Activated T-cell treated with anti-CD3 and anti-CD28 coated beads, Interleukin-2, amount 50 U/mL, for 48 hours (primary cell): ENCODE measurements at places on chromosomes 3 and 15.
A peak's percentile ranks its signal among the peaks of the same experiment; 100 is the strongest.

GRCh38 chr3:39651993-39652739 lies 157.2 kb upstream of the MYRIP start:
- DNase-seq, result no peak

GRCh38 chr3:5431811-5432378 lies 244.4 kb downstream of the EDEM1 start:
- DNase-seq, result no peak

DNA sequence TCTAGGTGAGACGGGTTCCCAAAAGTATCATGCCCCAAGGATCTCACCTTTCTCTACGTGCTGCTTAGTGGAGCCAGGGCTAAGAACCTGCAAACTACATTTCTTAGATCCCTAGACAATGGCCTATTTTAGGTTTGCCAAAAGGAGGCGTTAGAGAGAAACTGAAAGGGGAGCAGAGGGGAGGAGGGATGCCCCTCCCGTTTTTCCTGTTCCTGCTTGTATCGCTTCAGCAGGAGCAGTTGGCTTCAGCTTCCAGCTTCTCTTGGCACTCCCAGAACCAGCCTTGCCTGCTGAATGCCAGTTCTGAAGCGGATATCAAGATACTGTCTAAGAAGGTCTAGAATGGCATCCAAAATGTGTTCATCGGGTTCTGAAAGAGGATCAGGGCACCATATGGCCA lies 58.4 kb upstream of the ABHD17C start:
- DNase-seq, result no peak

- no peak for DNase-seq
Measured at GRCh38 chr3:15918988-15919387, 121.2 kb upstream of the ANKRD28 start.

- DNase-seq, result no peak
Measured at GRCh38 chr3:61057464-61057863, 193.8 kb downstream of the FHIT start.

DNA sequence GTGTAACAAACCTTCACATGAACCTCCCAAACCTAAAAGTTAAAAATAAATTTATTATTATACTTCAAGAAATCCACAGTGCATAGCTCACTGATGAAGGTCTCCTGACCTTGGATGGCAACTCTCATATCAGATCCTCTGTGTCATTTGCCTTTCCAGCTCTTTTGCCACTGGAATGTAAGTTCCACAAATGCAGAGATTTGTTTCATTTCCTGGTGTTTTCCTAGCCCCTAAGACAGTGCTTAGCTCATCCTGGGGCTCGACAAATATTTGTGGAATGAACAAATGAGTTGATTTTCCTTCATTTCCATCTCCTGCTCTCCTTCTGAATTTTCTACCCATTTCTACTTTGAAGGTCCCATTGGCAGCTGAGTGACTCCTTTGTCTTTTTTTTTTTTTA lies 56.0 kb downstream of the FRMD4B start:
- no peak for DNase-seq

DNA sequence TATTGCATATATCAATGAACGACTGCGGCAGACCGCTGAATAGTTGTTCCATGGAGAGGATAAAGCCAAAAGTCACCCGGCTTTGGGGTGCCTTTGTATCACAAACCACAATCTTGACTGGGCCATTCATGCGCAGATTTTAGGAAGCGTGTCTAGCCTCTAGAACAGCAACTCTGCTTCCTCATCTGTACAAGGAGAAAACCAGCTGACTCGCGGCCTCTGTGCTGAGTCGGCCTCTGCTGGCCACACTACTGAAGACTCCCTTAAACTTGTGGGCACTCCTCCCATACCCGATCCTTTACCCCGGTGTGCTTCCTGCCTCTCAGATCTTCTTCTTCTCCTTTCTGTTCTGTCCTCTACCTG lies 872 bp downstream of the DLEC1 start:
- peak; percentile 46 for DNase-seq

- DNase-seq, result no peak
Measured at GRCh38 chr15:46442901-46443590, 808.2 kb downstream of the SQOR start.

DNA sequence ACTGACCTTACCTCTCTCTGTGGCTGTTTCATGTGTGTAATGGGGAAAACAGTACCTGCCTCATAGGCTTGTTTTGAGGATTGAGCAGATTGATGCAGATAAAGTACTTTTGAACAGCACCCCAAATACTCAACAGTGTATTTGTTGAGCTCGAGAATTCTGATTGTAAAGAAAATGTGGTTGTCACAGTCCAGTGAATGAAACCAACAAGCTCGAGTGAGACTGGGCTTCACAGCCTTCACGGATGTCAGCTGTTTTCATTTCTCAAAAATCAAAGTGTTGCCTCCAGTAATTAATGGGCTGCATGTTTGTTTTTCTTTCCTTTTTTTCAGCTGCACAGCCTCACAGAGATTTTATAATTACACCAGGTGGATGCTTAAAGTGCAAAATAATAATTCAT lies 43.7 kb downstream of the PARP15 start:
- DNase-seq, result no peak

DNA sequence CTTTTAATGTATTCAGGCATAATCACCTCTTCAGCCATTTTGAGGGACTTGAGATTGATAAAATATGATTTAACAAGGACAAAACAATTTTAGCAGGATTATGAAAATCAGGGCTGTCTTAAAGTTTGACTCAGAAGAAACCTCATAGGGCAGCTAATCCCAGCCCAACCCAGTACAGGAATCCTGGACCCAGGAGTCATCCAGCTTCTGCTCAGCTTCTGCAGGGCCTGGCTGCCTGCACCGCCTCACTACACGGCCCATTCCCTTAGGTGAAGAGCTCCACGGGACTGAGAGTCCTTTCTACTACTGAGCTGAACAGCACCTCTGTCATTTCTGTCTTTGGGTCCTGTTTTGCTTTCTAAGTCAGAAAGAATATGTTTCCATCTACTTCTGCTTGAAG lies 37.5 kb downstream of the ARHGAP31 start:
- DNase-seq, result no peak

DNA sequence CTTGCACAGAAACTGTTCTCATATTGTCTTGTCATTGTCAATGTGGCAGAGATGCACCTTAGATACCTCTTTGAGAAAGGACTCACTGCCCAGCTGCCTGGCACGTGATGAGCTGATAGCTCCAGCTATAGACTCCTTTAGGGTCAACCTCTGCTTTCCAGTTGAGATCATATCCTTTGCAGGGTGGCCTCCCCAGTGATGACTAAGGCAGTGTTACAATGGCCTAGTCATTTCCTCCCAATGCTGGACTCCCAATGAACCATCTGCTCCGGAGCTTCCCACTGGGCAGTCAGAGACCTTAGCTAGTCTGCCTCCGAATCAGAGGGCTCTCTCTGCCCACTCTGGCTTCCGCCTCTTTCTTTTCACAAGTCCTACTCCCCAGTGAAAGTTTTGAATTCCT lies 79.5 kb downstream of the CHRD start:
- no peak for DNase-seq

DNA sequence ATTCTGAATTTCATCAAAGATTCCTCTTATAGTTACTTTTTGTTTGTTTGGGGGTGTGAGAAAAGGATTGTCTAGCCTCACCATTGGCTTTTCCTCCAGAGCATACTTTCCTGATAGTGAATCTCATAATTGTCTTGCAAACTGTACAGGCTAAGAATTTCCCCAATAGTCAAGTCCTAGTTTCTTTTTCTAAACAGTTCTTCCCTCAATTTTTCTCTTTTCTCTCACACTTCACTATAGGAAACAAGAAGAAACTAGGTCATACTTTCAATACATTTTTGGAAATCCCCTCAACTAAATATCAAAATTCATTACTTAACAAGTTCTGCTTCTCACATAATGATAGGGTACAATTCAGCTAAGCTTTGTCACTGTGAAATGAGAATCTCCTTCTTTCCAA lies 241.9 kb downstream of the IL20RB start:
- no peak for DNase-seq

- no peak for DNase-seq
Measured at GRCh38 chr3:10205451-10206165, 40.9 kb downstream of the IRAK2 start.

DNA sequence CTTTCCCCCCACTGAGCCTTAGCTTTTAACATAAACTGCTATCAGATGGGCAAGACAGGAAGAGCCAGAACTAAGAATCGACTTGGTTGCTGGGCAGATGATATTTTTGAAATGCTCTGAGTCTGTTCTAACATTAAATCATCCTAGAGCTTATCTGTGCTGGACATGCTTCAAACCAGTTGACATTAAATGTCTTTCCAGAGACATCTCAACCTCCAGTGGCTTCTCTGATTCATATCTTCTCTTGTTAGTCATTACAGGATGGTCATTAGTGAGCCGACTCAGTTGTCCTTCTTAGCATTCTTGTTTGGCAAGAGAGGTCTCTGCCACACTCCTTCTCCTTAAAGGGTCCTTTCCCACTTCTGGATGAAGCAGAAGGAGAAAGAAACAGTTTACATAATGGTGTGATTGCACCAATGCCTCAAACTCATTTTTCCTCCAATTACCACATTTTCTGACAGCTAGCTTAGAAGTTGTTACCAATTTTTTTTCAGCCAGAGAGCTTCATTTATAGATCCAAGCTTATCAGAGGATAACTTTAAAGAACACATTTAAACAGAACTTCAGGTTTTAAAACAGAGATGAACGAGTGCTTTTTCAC lies 21.7 kb upstream of the SYN2 start:
- DNase-seq, result no peak

DNA sequence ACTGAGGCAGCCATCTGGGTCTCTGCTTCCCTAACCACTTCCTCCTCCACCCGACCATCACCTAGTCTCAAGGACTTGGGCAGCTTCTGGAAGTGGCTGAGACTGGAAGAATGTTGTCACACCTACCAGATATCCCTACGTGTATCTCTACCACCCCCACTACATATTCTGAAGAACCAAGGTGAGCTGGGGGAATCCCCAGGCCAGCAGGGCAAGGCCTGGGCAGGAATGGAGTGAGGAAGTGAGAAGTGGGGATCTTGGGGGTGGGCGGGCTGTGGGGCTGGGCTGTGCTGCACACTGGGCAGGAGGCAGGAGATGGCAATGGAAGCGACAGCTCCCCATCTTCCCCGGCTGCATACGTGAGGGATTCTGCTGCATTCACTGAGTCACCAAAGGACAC lies 17.5 kb upstream of the ALDH1A3 start:
- no peak for DNase-seq

DNA sequence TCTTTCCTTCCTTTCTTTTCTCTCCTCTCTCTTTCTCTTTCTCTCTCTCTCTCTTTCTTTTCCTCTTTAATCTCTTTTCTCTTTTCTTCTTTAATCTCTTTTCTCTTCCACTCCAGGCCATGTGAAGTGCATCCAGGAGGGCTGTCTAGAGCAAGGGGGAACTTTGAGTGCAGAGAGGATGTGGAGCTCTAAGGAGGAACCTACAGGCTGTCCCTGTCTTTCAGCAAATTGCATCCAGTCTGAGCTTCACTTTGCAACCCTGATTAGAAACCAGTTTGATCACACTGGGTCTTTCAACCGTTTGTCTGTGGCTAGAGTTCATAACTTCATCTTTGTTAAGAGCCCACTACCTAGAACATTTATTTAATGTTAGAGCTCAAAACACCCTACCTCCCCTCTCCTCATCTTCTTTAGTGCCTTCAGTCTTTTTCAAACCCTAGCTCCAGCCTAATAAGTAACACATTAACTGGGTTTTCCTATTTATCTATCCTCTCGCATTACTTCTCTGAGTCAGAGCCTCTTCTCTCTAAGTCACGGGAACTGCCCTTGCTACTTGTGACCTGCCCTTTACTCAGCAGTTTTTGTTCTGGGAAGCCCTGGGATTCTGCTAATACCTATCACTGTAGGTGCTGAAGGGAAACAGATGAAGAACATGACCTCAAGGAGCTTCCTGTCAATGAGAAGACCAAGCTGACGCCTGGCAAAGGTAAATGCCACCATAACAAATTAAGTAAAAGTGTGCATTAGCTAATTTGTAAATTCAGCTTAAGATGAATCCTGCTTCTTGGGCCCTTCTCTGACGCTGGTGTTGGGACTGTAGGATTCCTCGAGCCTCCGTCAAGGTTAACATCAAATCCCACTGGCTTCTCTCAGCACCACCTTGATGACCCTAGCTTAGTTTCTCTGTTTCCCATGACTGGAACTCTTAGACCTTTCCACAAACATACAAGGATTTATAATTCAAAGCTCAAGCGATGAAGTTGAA lies at the start of gene GCNT3:
GCNT3 (plus strand) TSS at position 508 of the 985 bp plus-strand sequence. CDS start 6,456 bp downstream, outside the sequence.
- no peak for DNase-seq

DNA sequence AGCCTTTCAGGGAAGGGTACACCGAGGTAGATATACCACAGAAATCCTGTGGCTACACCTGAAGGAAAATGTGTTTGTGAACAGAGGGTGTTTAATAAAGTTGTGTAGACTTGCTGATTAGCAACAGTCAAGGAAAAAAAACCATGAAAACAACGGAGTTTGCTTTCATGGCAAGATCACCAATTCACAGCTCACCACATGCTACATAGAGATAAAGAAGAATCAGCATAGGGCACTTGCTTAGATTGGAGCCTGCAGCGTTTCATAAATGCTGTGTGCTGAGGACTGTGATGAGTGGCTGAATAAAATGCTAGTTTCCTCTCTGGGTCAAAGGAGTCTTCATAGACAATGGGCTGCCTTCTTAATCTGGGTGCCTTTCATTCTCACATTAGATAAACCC lies 257.6 kb downstream of the SLC9A9 start:
- DNase-seq, result no peak

DNA sequence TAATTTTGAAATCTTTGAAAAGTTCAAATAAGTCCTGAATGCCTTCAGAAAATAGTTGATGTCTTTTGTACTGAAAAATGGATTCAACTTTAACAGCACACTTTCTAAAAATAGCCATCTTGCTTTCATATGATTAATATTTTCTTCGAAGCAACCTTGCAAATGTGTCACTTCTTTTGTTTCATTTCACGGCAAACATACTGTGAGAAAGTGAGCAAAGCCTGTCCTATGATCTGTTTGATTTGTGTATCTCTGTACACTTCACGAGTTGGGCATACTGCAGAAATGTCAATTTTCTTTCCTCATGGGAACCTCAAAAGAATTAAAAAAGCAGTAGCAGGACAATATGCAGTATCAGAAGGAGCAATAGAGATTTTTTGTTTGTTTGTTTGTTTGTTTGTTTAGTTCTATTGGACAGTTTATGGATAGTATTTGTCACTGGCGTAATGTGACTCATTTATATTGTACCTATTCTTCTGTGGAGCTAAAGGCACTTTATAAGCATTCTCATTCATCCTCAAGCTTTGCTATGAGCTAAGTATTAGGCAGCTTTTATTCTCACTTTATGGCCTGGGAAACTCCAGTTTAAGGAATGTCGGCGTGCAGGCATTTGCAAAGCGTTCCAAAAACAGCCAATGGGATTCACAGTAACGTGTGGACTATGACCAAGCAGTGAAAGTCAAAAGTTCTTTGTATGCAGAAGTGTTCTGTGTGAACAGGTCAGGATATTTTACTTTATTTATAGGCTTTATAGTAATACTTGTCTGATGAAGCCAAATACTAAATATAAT lies 572.0 kb downstream of the NAALADL2 start:
- DNase-seq, result no peak
